ENCODE measurements at places on chromosomes 12 and 14. TPM values are rescaled to one million over a fixed set of nuclear protein-coding genes. Genes with fewer than 3 reads are reported as not detected.

GRCh38 chr14:23640524-23641141 is 4.5 kb downstream of the DHRS2 start:
- H3K27me3 ChIP-seq: no peaks in the 10 kb centered on the region
- DNase-seq: peak; percentile 49
- H3K27ac ChIP-seq: no peak overlapping the region
- H3K4me1 ChIP-seq: peaks cover 9% of the 10 kb centered on the region
- no peaks in the 10 kb centered on the region for H3K36me3 ChIP-seq
- H3K4me3 ChIP-seq: no peak overlapping the region

DNA sequence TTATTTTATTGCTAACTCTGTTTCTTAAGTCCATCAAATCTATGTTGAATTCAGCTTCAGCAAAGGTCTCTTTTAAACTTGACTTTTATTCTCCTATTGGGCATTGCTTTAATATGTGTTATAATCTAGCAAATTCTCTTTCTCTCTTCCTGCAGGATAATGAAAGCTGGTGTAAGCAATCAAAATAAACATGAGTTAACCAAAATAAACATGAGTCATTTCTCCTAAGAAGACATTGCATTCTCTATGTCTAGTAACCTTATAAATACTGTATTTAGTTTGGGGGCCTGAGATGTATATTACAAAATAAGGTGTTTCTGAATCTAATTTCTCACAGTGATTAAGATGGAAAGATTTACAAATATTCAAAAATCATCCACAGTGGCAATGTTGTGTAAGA is 739.1 kb upstream of the ATXN7L3B start:
- H3K4me1 ChIP-seq: no peaks in the 10 kb centered on the region
- no peak overlapping the region for H3K4me3 ChIP-seq
- DNase-seq: no peak
- no peak overlapping the region for H3K27ac ChIP-seq
- no peaks in the 10 kb centered on the region for H3K27me3 ChIP-seq

GRCh38 chr14:76727384-76727783 is 33.9 kb upstream of the VASH1 start:
- H3K36me3 ChIP-seq: no peaks in the 10 kb centered on the region
- no peaks in the 10 kb centered on the region for H3K4me1 ChIP-seq
- H3K27ac ChIP-seq: no peak overlapping the region
- H3K27me3 ChIP-seq: no peaks in the 10 kb centered on the region
- DNase-seq: no peak

USP44 gene
- 185 TPM for total RNA-seq

DNA sequence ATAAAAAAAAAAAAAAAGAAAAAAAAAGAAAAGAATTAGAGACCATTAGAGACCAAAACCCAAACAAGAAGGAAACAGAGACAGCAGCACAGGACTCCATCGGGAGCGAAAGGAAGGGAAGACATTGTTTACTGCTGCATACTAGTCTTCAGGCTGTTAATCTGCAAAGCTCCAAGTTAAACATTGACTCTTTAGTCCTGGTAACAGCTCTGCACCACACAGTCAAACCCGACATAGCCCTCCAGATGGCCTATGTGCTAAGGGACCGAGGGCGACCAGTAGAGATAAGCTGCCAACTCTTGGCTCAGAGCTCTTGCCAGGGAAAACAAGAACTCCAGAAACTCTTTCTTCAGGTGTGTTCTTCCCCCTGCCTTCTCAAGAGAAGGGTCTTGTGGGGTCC is 7.8 kb downstream of the P2RX4 start:
- no peaks in the 10 kb centered on the region for H3K4me1 ChIP-seq
- no peak overlapping the region for H3K27ac ChIP-seq
- DNase-seq: no peak
- H3K27me3 ChIP-seq: no peaks in the 10 kb centered on the region

GRCh38 chr12:6182279-6182898 is 17.8 kb upstream of the CD9 start:
- H3K4me3 ChIP-seq: peak overlapping the region; percentile 3
- no peaks in the 10 kb centered on the region for H3K4me1 ChIP-seq
- no peak overlapping the region for H3K27ac ChIP-seq
- no peaks in the 10 kb centered on the region for H3K27me3 ChIP-seq
- no peaks in the 10 kb centered on the region for H3K36me3 ChIP-seq

GRCh38 chr12:131060011-131060703 is 106.5 kb downstream of the ADGRD1 start:
- no peaks in the 10 kb centered on the region for H3K36me3 ChIP-seq
- no peak overlapping the region for H3K27ac ChIP-seq
- no peak overlapping the region for H3K4me3 ChIP-seq
- no peaks in the 10 kb centered on the region for H3K4me1 ChIP-seq

Data from H9 (cell line).